Stimulated activated CD4-positive, alpha-beta T cell treated with anti-CD3 and anti-CD28 coated beads, Interleukin-1b, Interleukin-23, amount 100 ng/mL, for 1 hour (primary cell): ENCODE measurements at places on chromosomes 11 and 22.

GRCh38 chr11:61194981-61195695 lies 8.2 kb upstream of the PGA3 start:
- no peak for DNase-seq

- DNase-seq = no peak
Observed at GRCh38 chr11:44564670-44565210, 723 bp upstream of the CD82 start.

DNA sequence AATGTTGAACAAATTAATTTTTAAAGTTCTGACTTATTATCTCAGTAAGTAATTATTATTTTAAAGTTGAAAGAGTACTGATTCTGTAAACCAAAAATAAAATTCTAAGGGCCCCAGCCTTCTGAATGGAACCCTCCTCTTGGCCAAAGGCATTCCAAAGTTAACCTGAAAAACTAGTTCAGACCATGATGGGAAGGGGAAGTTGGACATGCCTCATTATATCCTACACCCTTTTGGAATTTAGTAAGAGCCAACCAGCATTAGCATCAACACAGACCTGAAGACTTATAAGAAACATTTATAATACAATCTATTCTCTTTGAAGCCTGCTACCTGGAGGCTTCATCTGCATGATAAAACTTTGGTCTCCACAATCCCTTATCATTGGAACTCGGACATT lies 18.9 kb downstream of the LGR4 start:
- DNase-seq = no peak

- DNase-seq = no peak
Observed at GRCh38 chr11:134052988-134053945, 15.6 kb upstream of the JAM3 start.

DNA sequence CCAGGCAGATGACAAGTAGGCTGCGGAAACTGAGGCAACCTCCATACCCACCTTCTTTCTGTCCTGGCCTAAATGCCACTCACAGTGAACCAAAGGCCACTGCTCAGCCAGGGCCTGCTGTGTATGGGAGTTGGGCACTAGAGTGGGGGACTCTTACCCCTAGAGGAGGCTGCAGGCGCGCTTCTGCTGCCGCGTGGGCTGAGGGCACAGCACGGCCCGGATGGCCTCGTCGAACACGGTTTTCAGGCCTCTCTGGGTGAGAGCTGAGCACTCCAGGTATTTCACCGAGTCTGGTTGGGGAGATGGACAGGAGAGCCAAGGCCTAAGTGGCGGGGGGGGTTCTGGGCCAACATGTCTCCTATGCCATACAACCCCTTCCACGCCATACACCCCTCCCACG lies 14.2 kb upstream of the SSTR3 start:
- DNase-seq = no peak

- DNase-seq = no peak
Observed at GRCh38 chr11:61110255-61111049, 8.2 kb downstream of the CD5 start.

GRCh38 chr22:16819249-16819648 lies 6.0 kb downstream of the XKR3 start:
- DNase-seq = no peak

GRCh38 chr11:128767591-128768001 lies 73.7 kb downstream of the FLI1 start:
- no peak for DNase-seq

DNA sequence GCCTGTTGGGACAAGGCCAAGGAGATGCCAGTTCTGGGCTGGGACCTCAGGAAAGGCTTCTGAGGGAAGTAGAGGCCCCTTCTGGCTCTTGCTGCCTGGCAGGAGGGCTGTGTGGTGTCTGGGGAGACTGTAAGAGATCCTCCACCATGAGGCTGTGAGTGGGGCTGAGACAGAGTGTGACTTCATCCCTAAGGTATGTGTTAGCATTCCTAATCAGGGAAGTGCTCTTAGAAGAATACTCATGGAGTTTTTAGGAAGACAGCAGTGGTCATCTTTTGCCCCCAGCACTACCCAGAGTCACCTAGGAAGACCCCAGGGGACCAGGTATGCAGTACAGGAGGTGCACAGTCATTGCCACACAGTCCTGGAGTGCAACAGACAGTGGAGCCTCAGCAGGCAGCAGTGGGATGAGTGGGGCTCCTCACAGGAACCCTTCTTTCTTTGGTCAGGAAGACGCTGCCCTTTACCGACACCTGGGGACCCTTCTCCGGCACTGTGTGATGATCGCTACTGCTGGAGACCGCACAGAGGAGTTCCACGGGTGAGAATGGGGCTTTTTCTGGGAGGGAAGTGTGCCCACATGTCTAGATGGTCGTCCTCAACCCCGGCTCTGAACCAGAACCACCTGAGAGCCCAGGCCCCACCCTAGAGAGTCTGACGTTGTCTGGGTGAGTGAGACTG lies 2.8 kb downstream of the RIC8A start:
- DNase-seq = no peak

DNA sequence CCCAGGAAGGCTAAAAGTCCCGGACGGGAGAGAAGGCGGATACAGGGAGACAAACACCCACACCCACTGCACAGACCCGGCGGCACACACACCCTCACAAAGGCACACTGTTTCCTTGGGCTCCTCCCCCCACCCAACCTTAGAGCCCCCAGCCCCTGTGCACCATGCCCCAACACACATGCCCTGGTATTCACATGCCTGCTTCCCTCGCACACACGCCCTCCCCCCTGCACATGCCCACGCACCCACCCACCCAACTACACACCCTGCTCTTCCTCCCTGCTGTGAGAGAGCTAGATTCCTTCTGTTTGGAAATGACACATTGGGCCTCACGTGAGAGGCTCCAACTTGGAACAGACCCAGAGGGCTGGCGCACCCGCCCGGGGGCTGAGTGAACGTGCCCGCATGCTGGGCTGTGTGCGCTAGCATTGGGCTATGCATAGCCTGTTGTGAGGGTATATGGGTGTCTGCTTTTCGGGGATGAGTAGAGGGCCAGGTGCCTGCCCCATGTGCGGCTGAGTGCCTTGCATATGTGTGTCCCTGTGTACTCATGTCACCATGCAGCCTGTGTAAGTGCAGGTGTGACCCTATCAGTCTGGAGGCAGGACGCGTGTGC lies 518 bp upstream of the CHRM1 start:
- no peak for DNase-seq

DNA sequence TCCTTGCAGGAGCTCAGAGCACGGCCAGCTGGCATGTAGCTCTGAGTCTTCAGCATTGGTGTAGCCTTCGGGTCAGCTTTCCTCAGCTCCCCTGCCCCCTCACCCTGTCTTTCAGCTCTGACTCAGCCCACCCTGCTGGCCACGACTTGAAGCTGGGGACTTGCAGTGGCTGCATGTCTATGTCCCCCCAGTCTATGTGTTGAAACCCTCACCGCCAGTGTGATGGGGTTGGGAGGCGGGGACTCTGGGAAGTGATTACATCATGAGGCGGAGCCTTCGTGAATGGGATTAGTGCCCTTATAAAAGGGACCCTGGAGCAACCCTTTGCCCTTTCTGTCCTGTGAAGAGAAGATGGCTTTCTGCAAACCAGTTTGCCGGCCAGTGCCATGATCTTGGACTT lies 111.1 kb downstream of the CTTN start:
- no peak for DNase-seq

GRCh38 chr11:12812849-12813248 lies 138.6 kb downstream of the TEAD1 start:
- no peak for DNase-seq

DNA sequence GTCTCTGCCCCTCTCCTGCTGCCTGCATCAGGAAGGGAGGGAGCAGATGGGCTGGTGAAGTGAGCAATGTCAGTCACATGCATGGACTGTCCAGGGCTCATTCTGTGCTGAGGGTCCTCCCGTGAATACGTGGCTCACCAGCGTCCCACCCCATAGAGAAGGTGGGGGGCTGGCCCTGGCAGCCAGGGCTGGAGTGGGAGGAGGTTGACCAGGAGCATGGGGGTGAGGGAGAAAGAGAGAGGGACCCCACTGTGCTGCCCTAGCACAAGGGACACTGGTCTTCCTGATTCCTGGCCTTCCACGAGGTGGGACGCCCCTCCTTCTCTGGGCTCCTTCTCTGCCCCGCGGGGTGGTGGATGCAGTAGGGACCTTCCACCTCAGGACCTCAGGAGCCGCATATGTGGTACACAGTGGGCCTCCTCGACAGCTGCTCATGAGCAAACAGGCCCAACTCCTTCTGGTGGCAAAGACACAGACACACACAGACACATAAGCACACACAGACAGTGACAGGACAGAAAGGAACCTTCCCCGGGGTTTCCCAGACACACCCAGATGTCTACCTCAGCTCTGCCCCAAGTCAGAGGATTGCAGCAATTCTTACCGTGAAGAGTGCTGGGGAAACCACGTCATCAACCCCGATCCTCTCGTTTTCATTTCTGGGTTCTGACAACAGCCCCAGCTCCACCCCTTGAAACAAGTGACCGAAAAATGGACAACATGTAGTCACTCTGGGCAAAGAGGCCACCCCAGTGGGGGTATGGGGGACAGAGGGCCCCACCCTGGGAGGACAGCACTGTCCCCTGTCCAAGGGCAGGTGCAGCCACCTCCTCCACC lies 3.6 kb upstream of the APOBEC3A start:
- DNase-seq = peak; percentile 33

DNA sequence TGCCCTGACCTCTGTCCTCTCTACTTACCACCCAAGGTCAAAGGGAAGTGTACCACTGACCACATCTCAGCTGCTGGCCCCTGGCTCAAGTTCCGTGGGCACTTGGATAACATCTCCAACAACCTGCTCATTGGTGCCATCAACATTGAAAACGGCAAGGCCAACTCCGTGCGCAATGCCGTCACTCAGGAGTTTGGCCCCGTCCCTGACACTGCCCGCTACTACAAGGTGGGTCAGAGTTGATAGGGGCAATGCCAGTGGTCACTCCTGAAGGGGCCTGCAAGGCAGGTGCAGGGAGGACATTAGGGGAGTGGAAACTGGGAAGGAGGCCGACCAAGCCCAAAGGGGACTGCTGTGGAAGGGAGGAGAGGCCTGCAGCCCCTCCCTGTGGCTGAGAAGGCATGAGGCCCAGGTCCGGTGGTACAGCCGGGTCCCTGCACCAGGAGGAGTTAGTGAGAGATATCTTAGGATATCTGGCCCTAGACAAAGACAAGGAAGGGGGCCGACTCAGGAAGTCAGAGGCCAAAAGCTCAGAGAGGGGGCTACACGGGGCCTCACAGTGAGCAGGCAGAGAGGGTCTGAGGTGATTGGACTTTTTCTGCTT lies 17.9 kb downstream of the POLR3H start:
- no peak for DNase-seq

DNA sequence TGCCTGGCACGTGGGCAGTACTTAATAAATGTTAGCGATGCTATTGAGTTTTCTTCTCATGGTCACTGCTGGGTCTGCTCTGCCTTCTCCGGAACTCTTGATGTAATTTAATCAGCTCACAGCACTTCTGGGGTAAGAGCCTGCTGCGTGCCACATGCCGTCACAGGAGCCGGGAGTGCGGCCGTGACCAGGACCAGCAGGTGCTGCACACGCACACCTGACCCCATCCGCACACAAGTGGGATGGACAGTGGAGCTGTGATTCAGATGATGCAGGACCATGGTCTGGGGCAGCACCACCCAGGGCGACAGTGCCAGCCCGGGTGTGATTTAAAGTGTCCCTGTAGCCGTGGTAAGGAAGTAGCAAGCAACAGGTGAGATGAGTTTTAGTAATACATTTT lies 61.2 kb downstream of the TBC1D22A start:
- DNase-seq = no peak

GRCh38 chr11:118434553-118435289 lies 1.6 kb upstream of the KMT2A start:
- peak; percentile 4 for DNase-seq

DNA sequence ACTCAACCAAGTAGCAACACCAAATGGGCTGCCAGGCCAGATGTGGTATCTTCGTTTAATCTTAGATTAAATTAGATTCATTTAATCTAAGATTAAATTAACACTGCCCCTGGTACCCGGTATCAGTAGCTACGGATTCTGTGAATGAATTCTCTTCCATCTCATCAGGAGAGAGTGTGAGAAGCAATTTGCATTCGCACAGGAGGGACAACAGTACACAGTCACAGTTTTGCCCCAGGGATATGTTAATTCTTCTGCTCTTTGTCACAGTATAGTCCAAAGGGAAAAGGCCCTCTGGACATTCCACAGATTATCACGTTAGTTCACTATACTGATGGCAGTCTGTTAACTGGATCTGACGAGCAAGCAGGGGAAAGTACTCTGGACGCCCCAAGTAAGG lies 22.9 kb downstream of the ASCL2 start:
- no peak for DNase-seq

- DNase-seq = no peak
Observed at GRCh38 chr11:37449146-37449545, 851.1 kb upstream of the RAG2 start.

- DNase-seq = no peak
Observed at GRCh38 chr11:77042111-77042726, 8.0 kb downstream of the B3GNT6 start.

- DNase-seq = no peak
Observed at GRCh38 chr11:119403021-119403420, 20.0 kb downstream of the THY1 start.

DNA sequence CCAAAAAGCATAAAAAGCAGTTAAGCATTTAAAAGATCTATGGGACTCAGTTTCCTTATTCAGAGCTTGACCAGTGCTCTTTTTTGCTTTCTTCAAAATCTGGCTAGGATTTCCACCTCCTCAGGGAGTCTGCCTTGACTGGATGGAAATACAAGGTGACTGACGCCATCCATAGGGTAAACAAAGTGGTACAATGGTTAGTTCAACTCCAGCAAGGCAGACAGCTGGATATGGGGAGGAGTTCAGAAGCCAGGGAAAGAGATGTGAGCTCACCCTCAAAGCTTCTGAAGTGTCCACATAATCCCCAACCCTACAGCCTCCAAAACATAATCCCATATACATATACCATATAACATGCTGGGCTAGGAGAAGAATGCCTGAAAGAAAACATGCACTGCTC lies 52.0 kb downstream of the KIRREL3 start:
- DNase-seq = no peak

- no peak for DNase-seq
Observed at GRCh38 chr11:125379981-125380380, 116.1 kb downstream of the FEZ1 start.

- no peak for DNase-seq
Observed at GRCh38 chr11:76787911-76788596, 4.9 kb downstream of the TSKU start.

- DNase-seq = no peak
Observed at GRCh38 chr22:44068422-44069191, 44.5 kb downstream of the PARVB start.

- no peak for DNase-seq
Observed at GRCh38 chr11:125918140-125918840, 14.0 kb downstream of the DDX25 start.

- no peak for DNase-seq
Observed at GRCh38 chr11:2767801-2768200, 68.0 kb upstream of the KCNQ1OT1 start.
